M059J (cell line): ENCODE measurements at places on chromosomes 7 and 10.

DNA sequence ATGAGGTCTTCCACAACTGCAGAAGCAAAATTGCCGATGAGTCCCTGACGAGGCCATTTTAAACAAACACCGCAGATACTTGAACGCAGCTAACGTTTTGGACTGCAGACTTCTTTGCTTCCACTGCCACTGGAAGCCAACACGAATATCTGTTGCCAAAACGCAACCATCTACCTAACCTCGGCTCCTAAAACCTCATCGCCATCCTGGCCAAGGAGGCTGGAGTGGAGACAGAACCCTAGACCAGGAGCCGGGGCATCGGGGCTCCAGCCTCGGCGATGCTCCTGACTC is 493 bp downstream of the WDR91 start:
- DNase-seq = peak; percentile 44

DNA sequence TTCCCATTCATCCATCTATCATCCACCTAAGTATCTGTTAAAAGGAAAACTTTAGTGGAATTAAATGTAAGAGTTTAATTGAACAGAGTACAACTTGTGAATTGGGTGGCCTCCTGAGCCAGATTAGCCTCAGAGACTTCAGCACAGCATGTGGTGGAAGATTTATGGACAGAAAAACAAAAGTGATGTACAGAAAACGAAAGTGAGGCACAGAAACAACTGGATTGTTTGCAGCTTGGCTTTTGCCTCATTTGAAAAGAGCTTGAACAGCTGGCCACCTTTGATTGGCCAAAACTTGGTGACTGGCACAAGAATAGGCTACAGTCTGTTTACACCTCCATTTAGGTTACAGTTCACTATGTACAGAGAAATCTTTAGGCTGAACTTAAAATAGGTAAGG is 1463.4 kb upstream of the CELF2 start:
- no peak for DNase-seq

DNA sequence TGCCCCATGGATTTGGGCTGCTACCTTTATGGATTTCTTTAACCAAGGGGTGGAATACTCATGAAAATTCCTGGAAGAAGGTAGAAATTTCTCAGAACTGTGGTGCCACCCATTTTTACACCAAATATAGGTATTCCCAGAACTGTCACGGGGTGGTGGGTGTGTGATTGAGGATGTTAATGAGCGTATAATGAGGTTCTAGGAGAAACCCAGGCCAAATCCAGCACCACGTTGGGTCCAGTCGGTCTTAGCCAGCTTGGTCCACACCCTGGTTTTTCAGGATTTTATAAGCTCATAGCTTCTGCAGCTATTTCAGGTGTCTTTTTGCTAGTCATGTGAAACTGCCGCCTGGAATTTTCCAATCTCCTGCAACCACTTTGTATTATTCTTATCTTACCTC is 83.3 kb downstream of the HECW1 start:
- DNase-seq = no peak

- no peak for DNase-seq
These were observed 12.7 kb downstream of the AGR2 start for GRCh38 chr7:16791905-16792698.

- DNase-seq = no peak
These were observed 81.3 kb downstream of the ADAM22 start for GRCh38 chr7:88015309-88015708.

DNA sequence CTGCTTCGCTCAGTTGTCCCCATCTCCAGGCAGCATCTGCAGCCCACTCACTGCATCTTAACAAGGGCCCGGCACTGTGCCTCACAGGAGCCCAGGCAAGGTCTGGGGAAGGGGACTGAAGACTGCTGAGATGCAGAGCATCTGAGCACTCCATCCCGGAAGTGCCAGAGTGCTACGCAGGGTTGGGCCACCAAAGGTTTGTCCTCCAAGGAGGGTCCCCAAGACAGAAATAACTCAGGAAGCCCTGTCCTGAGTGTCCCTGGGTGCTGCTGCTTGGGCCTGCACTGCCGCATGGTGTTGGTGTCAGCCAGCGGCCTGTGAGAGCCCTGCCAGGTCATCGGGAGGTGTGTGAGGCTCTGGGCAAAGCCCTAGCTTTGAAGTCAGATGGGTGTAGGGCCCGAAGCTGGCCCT is 288.2 kb upstream of the ZMIZ1 start:
- DNase-seq = no peak

- peak; percentile 41 for DNase-seq
These were observed 2.4 kb downstream of the UBE2H start for GRCh38 chr7:129950191-129950932.

- peak; percentile 50 for DNase-seq
These were observed 7.1 kb downstream of the PI4K2A start for GRCh38 chr10:97647556-97647955.

DNA sequence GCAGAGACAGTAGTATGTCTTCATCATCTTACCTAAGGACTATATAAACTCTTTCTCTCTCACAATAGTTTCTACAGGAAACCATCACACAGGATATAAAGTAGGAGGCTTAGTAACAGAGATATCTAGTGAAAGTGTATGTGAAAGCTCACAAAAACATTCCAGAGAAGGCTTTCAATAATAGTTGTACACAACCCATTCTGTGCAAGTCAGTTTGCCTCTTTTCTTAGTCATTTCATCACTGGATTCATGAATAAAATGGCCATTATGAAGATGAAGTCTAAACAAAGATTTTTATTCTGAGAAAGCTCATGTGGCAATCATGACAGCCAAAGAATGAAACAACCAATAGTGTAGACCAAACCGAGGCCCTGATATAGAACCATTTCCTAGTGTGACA is 178.8 kb downstream of the GNAT3 start:
- no peak for DNase-seq

DNA sequence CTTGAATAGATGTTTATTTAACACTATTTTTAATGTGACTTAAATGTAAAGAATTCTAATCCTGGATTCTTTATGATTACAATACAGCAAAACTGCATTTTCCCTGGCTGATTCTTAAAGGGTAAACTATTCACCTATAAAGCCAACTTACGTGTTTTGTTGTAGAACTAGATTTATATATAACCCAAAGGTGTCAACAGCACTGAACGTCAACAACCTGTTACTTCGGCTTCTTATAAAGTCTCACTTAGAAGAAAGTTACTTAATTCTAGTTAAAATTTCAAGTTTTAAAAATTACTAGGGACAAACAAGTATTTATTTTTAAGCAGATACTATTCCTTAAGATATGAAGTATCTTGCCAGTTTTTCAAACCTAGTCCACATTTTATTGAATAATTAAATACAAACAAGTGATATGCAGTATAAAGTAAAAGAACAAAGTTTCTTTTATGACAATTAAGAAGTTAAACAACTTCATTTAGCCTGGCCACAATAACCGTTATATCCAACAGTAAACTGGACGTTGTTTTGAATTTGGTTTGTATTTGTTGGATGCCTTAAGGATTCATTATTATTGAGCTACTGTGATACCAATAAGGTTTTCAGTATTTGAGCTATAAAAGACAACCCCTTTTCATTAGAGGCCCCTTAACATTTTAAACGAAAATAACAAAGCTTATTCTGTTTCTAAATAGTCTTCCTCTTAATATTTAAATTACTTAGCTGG is 83.1 kb downstream of the SNX10 start:
- no peak for DNase-seq

- DNase-seq = no peak
These were observed 25.8 kb downstream of the AQP1 start for GRCh38 chr7:30937416-30937815.

DNA sequence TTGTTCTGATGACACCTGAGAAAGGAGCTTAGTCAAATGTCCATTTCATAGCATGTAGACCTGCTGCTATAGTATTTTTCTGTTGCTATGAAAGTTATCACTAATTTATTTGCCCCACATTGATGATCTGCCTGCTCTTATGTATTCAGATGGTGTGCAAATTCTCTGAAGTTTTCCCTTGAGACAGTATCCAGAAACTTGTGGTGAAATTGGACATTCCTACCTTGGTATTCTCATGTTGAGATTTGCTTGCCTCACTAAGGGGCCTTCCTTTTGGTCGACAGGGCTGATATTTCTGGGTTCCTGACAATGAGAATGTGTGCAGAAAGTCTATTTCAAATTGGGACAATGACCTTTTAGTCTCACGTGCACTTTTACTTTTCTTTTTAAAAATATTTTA is 253.2 kb upstream of the FZD8 start:
- DNase-seq = no peak

DNA sequence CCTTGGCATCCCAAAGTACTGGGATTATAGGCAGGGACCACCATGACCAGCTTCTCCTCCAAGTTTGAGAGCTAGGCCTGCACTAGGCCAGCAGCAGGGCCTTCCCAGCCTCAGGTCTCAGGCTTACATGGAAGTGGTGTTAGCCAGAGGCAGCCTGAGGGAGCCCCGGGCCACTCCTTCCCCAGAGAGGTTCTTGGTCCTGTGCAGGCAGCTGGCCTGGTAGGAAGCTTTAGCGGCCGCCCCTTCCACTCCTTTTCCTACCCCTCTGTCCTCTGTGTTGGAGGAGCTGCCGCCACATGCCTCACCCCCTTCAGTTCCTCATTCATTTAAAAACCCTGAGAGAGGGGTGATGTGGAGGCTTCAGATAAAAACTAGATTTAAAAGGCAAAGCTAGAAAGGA is 40.3 kb downstream of the TSPAN15 start:
- DNase-seq = no peak

DNA sequence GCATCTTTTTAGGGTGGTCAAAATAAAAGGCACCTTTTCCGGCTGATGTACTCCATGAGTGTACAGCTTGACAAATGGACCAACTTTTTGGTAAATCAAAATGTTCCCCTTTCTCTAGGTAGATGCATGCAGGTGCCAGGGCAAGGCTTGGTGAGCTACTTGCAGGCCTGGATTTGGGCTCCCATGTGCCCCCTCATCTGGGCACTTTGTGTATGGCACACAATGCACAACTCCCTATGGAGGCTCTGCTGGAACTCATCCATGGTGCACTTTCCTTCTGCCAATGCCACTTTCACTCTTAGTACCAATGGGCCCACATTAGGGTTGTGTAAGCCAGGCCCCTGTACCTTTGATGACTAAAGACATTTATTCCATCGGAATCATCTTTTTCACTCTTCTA is 300.8 kb downstream of the SDHAF3 start:
- no peak for DNase-seq

DNA sequence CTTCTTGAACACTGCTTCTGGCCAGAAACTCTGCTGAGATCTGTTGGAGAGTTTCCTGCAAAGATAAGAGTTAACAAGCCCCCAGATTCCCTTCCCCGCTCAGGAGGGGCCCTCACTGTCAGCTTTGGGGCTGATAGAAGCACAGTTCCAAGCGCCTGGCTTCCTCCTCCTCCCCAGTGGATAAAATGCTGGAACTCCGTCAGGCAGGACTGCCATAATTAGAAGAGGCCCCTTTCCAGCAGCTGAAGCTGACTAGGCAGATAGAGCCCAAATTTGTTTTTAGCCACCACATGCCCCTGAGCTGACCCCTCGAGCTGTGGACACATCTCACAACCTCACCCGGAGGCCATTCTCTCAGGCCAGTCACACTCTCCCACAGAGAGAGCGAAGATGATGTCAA is 89.4 kb downstream of the TBXAS1 start:
- no peak for DNase-seq

- no peak for DNase-seq
These were observed 322.3 kb downstream of the WDR37 start for GRCh38 chr10:1378473-1378872.

DNA sequence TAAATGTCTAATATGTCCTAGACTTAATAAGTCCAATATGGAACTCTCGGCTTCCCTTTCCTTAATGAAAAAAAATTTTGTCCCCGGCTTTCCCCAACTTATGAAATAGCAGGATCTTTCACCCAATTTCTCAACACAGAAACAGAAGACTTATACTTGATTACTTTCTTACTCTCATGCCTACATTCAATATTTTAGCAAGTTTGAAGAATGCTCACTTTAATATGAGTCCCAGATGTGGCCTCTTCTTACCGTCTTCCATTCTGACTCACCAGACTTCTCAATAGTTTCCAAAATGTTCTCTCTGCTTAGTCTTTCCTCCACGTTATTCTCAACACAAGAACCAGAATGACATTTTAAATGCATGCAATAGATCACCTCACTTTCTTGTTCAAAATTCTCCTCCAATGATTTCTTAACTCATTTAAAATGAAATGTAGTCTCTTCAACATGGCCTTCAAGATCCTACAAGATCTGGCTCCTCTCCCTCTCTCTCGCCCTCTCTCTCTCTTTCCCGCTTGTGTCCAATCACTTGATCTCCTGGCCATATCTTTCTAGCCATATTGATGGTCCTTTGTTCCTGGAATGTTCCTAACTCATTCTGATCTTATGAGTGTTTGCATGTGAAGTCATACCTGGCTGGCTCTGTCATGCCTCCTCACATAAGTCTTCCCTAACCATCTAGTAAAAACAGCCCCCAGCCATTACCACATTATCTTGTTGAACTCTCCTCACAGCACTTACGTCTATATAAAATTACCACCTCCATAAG is 119.7 kb upstream of the FAM3C start:
- peak; percentile 36 for DNase-seq

GRCh38 chr10:118216571-118217170 is 125.5 kb downstream of the FAM204A start:
- DNase-seq = no peak

DNA sequence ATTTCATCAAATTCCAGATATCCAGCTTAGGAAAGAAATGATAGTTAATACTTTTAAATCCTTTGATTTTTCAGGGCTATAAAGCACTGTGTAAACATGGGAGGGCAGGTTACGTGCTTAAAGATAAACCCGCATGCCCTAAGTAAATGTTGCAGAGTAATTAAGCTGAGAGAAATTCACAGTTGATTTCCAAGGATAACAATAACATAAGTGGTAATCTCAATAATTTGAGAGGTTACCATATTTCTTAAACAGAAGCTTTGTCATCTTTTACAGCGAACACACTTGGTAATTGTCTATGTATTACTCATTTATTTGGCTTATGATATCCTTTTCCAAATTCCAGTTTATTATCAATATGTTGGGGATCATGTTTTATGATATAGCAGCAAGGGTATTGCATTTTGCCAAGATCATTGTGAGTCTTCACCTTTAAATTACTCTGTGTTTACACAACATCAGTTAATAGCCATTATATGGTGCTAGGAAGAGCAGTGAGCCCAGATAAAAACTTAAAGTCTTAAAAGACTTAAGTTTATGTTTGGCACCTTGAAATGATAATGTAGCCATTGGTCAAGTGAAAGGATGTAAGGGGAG is 15.4 kb downstream of the MGAM start:
- DNase-seq = no peak

DNA sequence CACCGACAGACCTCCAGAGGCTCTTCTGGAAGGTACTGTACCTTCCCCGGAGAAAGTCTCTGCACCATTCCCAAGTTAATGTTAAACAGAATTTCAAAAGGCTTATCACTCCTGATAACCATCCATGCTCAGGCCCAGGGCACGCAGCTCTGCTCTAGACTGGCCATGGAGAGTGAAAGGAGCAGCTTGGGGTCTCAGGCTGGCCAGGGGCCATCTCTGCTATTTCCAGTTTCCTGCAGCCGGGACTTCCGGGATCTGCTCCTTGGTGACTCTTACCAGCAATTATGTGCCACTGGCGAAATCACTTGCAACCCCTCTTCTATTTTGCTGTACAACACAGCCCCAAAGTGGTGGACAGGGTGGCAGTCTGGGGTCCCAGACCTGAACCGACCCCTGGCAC is 6.0 kb downstream of the CLDN15 start:
- DNase-seq = no peak

GRCh38 chr7:36951257-36951697 is 227.0 kb upstream of the AOAH start:
- DNase-seq = no peak

- DNase-seq = no peak
These were observed 18.4 kb upstream of the FRMD4A start for GRCh38 chr10:14349081-14349480.

GRCh38 chr10:130559547-130559880 is 423.3 kb downstream of the GLRX3 start:
- DNase-seq = no peak
